Activated naive CD8-positive, alpha-beta T cell treated with anti-CD3 and anti-CD28 coated beads, Interleukin-2, amount 50 U/mL, for 24 hours (primary cell): ENCODE measurements at places on chromosomes 4 and X.

DNA sequence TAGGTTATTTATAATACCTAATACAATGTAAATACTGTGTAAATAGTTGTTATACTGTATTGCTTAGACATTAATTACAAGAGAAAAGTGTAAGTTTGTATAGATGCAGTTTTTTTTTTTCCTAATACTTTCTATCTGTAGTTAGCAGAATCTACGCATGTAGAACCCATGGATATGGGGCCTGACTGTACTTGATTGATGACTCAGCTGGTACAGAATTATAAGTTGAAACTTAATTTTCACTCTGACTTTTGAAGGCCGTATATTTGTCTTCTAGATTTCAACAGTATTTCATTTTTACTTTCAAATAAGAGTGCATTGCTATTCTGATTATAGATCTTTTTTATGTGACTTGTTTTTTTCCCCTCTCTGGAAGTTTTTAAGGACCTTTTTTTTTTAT, 30.8 kb upstream of the NDUFC1 start:
- DNase-seq: no peak

DNA sequence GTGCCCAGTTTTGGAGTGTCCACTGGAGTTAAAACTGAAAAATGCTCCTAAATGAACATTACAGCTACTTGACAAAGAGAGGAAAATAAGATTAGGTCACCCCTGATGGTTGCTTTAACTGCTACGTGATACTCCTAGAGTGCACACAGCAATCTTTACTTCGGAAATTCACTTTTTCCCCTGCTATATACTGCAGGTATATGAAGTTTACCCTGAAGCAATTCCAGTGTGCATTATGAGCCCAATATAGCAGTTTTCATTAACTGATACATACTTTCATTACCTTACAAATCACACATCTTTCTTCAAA, 773 bp upstream of the ZNF827 start:
- no peak for DNase-seq

GRCh38 chr4:139508581-139509237, 47.3 kb downstream of the SETD7 start:
- DNase-seq: no peak

DNA sequence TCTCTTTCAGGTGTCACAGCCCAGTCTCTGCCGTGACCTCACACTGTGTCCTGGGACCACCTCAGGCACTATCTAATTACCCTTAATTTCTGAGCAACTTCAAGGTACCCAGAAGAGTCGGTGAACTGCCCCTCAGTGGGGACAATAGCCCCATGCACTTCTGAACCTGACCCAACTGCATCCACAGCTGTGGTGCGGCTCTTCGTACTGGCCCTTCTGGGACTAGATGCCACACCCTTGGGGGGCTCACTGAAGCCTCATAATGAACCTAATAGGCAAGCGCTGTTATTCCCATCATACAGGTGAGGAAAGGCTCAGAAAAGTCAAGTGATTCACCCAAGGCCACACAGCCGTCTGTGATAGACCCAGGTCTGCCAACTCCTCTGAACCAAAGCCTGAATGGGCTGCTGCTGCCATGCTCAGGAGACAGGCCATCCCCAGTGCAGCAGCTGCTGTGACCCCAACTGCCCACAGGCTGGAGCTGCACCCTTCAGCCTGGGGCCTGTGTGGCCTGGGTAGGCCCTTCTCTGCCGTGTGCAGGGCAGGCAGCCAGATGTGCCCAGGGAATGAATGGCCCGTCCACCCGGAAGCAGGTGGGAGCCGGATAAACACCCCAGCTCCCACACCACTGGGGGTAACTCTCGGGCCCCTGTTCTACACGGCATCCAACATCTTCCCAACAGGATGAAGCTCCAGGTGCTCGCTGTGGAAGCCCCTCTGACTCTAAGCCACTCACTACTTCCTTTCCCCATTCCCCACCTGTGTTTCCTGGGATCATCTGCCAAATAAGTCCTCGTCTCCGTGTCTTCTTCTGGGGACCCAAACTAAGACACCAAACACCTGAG, 35.9 kb downstream of the HMX1 start:
- DNase-seq: no peak

DNA sequence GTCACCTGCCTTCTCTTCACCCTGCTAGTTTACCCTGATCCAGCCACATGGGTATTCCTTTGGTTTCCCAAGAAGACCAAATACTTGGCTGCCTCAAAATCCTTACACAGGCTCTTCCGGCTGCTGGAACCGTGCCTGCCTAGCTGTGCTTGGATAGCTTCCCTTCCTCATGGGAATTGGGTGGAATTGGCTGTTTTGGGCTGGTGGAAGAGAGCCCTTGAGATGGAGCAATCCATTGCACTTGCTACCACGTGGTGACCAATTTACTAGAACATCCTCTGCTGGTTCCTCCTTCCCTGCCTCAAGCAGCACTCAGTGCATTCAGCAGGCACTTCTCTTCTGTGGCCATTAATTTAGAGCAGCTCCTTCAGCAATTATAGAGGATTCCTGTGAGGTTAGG, 119.3 kb upstream of the AP1S2 start:
- DNase-seq: no peak

GRCh38 chr4:7938609-7939376, 868 bp downstream of the AFAP1 start:
- DNase-seq: no peak

DNA sequence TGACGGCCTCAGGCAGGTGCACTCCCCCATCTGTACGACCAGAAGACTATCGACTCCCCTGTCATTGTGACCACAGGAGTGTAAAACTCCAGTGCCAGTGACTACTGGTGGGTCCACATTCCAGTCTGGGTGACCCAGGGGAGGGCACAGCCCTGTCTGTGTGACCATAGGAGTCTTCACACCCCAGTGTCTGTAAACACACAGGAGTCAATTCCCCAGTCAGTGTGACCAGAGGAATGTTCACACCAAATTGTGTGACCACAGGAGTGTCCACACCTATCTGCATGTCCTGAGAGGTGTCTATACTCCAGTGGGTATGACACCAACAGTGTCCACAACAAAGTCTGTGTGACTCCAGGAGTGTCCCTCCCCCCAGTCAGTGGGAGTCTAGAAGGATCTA, 12.0 kb downstream of the FTSJ1 start:
- no peak for DNase-seq

DNA sequence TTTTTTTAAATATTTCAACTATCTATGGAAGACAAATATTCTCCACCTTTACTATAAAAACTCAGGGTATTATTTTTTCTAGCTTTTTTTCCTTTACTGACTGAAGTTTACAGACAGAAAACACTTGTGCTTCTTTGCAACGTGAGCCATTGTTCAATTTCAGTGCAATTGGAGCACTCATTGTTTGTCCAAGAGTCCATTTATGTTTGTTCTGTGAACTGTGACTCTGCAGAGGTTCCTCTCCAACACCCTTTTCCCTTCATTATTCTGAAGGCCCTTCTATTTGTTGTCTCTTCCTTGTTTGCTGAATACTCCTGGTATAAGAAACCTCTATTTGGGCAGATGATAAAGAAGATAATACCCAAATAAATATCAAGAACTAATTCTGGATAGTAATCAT, 37.4 kb downstream of the DAPP1 start:
- DNase-seq: no peak

DNA sequence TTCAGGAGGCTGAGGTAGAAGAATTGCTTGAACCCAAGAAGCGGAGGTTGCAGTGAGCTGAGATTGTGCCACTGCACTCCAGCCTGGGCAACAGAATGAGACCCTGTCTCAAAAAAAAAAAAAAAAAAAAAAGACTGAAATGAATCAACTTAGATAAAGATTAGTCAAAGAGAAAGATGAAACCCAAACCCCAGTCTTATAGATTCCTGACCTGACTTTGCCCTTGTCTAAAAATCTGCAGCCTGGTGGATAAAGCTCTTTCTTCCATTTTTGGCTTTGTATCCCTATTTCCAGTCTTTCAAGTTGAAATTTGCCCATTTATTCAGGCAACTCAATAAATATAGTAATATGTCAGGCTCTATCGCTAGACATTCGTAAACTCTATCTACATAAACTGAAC, 39.3 kb upstream of the SPINK2 start:
- DNase-seq: no peak

GRCh38 chrX:47235691-47236103, 2.9 kb downstream of the USP11 start:
- no peak for DNase-seq

GRCh38 chr4:99324979-99325378, 3.8 kb upstream of the ADH1B start:
- no peak for DNase-seq

GRCh38 chr4:9808077-9808476, 26.6 kb downstream of the DRD5 start:
- DNase-seq: no peak

DNA sequence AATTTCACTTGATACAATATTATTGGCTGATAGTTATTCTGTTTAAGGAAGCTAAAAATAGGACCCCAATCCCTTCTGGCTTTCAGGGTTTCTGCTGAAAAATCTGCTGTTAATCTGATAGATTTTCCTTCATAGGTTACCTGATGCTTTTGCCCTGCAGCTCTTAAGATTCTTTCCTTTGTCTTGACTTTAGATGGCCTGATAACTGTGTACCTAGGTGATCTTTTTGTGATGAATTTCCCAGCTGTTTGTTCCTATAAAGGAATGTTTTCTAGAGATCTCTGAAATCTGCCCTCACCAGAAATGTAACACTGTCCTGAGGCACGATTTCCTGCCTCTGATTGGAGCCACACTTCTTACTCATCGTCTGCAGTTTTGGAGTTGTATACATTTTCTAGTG, 69.4 kb upstream of the PRDM5 start:
- no peak for DNase-seq

DNA sequence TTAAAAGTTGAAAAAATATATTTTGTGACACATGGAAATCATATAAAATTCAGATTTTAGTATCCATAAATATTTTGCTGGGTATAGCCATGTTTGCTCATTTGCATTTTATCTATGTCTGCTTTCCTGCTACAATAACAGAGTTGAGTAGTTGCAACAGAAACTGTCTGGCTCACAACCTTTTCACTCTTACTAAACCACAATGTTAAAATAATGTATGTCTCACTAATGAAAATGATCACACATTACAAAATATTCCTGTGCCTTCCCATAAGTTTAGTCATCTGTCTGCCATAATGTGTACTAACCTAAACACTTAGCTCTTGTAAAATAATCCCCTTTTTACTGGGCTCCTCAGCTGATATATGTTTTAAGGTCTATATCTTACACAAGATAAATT, 174.0 kb upstream of the PRPS2 start:
- no peak for DNase-seq

GRCh38 chr4:175376287-175376977, 435.6 kb downstream of the GPM6A start:
- no peak for DNase-seq
